Activated T-cell treated with anti-CD3 and anti-CD28 coated beads for 1 hour (primary cell): ENCODE measurements at places on chromosomes 16 and 17.

- DNase-seq = no peak
These were observed at the start of gene KRT15 for GRCh38 chr17:41518789-41519449. TSS of gene KRT15 (minus strand) at chr17:41518890. CDS start at chr17:41518827, 63 bp downstream.

DNA sequence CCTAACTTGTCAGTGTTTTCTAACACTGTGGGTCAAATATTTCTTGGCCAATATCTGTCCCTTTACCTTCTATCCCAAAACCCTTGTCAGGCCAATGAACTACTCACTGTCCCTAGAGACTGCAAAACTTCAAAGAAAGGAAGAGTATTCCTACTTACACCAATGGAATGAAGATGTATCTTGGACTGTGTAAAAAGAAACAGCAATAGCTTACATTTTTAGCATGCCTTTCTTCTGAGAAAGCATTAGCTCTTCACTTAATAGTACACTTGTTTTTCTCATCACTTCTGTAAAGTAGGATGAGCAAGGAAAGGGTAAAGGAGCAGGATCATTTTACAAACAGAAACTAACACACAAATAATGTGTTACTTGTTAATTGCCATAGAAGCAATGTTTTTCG lies 73.9 kb downstream of the STH start:
- no peak for DNase-seq

DNA sequence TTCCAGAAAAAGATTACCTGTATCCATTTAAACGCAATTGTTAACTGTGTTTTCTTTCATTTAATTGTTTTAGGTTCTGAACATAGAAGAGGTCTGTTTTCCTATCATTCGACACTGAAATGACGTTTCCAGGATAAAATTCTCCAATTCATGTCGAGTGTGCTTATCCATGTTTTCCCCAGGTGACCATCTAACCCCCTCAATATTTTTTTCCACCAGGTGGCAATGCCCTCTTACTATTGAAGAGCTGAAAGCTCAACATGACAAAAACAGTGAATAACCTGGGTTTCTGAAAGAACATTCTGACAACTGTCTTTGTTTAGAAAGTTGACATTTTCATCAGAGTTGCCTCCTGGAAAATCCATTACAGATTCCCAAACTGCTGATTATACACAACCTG lies 948.7 kb downstream of the KCNJ2 start:
- DNase-seq = no peak

GRCh38 chr17:5467416-5467815 lies 1.4 kb downstream of the DHX33 start:
- no peak for DNase-seq

DNA sequence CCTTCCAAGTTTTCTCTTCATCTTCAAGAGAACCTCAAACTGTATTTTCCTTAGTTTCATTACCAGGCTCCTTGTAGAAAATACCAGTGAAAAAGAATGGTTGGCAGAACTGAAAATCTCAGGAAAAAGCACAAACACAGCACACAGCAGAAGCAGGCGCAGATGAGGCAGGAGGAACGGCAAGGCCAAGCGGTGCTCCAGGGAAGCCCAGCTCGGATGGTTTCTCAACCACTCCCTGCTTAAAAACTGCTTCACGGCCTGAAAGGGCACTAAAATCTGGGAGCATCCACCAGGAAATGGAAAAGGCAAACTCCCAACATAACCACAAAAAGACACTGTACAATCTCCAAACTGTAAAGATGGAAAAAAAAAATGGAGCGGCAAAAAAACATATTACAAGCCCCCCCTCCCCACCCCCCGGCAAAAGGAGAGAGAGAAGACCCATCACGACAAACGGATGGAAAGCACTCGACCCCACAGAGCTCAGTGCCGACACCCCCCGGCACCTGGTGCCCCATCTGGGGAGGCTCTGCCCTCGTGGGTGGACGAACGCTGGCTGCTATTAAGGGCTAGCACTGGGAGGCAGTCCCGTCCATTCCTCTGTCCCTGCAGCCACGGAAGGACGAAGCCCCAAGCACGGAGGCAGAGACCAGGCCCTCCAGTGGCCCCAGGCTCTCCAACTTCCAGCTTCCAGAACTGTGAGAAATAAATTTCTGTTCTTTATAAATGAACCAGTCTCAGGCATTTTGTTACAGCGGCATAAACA lies 127.5 kb downstream of the ZNF778 start:
- DNase-seq = no peak

- no peak for DNase-seq
These were observed 6.1 kb downstream of the SSTR5 start for GRCh38 chr16:1078579-1079021.

- no peak for DNase-seq
These were observed 1.5 kb upstream of the SLC38A8 start for GRCh38 chr16:84044118-84044488.

DNA sequence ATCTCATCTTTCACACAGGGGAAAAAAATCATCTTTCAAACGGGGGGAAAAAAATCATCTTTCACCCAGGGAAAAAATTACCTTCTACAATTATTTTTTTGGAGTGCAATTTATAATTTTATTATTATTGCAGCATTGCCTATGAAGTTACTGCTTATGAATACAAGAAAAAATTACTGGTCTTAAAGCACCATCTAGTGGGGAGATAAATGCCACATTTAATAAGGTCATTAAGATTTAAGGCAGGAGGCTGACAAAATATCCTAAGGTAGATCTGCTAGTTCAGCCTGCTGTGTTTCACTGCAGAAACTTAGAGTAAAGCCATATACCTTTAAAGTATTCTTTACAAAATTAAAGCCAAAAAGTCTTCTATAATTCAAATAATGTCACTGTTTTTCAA lies 13.7 kb downstream of the SHCBP1 start:
- DNase-seq = no peak

DNA sequence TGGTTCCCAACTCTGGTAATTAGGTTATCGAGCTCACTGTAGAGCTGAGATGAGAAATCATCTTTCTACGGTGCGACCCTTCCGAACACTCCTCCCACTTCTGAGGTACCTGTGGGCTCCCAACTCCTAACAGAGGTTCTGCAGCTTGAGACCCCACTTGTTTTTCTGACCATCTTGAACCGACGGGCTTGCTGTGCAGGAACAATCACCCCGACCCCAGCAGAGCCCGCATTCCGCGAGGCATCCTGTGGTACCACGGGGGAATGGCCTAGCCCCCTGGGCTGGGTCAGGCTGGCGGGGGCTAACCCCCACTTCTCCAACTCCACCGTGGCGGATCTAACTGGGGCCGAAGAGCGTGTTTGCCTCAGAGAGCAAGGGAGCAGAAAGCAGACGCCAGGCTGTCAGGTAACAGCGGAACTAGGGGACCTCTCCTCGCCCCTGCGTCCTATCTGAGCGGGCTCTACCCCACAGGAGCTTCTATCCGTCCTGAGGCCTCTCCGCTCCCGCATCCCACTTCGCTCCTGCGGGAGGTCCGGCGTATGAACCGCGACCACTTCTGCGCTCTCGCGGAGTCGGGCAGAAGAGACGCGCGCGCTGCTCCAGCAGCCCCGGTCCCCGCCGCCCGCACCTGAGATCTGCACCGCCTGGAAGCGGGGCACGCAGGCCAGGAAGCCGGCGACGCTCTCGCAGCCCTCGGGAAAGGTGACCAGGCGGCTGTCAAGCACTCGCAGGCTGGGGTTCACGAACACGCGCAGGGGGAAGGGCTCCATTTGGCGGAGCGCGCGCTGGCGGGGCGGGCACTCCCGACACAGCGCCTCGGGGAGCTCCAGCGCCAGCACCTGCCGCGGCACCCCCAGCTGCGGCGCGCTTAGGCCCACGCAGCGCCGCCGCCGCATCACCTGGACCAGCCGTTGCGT lies 761 bp downstream of the PDF start:
- DNase-seq = peak; percentile 32

GRCh38 chr17:41428591-41429291 lies 4.4 kb upstream of the KRT37 start:
- DNase-seq = no peak

GRCh38 chr16:17129971-17130370 lies 340.8 kb downstream of the XYLT1 start:
- DNase-seq = no peak

GRCh38 chr17:69874175-69874670 lies 200.8 kb upstream of the KCNJ16 start:
- DNase-seq = no peak

GRCh38 chr17:64056269-64057005 lies 36.0 kb upstream of the ICAM2 start:
- DNase-seq = no peak

GRCh38 chr16:69794486-69794885 lies 32.4 kb downstream of the WWP2 start:
- no peak for DNase-seq

- DNase-seq = no peak
These were observed 43.6 kb downstream of the NLRC5 start for GRCh38 chr16:57032931-57033330.

DNA sequence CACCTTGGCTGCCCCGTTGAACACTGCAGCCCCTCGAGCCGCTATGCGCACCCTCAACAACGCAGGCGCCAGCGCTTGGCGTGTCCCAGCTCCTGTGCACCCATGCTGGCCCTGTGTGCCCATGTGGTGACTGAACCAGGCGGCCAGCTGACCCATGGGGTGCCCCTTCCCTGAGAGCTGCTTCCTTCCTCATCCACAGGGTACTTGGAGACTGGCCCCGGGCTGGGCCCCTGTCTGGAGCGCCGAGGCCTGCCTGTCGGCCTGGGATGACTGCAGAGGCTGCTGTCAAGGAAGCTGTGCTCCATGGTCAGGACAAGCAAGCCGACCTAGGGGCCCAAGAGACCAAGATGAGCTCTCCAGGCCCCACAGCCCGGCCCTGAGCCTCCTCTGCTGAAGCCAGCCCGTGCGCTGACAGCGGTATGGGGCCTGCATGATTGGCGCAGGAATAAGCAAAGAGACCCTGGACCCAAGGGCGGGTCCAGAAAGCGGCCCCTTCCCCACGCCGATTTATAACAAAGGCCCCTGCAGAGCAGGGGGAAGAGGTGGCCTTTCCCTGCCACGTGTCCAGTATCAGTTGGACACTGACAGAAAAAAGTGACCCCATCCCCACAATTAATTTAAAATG lies 21.6 kb upstream of the BAHCC1 start:
- DNase-seq = no peak
